ENCODE measurements at places on chromosomes 5 and 9. TPM values are rescaled to one million over a fixed set of nuclear protein-coding genes. Genes with fewer than 3 reads are reported as not detected.
A peak's percentile ranks its signal among the peaks of the same experiment; 100 is the strongest.

Gene FBP1
- not detected for total RNA-seq

Gene SLCO4C1
- total RNA-seq = 0.02 TPM

Gene IL3
- total RNA-seq = not detected

Gene TRPM6
- not detected for total RNA-seq

Gene HRH2
- total RNA-seq = 4.1 TPM

Gene NRG2
- total RNA-seq = 10.4 TPM

Gene CCDC192
- not detected for total RNA-seq

Gene CCL27
- not detected for total RNA-seq

Gene IQGAP2
- total RNA-seq = 0.10 TPM

Gene ASTN2
- total RNA-seq = 11.4 TPM

Gene NUTM2F
- not detected for total RNA-seq

Gene CD74
- total RNA-seq = 0.17 TPM

Gene ADAMTS13
- total RNA-seq = 0.07 TPM

Gene SPINK5
- not detected for total RNA-seq

Gene FBXL17
- total RNA-seq = 6.6 TPM

DNA sequence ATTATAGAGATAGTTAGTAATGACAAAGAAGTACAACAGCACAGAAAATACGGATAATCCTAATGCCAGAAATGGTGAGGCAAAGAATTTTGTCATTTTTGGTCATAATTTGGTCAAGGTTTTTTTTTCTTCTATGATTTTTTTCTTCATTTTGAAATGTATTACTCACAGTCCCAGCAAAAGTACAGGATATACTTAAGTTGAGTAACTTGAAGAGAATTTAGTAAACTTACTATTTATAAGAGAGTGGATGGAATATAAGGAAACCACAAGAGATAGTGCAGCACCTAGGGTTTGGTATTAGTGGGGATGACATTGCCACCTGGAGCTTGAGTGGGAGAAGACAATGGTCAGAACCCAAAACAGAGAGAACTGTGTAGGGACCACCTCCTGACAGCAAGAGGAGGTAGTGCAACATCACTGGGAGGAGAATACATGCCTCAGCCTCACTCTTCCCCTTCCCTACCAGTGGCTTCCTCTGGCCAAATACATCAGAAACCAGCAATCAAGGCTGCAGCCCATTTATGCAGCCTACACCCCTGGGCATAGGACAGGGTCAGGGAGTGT lies 434.5 kb upstream of the TRPC7 start:
- DNase-seq = no peak

DNA sequence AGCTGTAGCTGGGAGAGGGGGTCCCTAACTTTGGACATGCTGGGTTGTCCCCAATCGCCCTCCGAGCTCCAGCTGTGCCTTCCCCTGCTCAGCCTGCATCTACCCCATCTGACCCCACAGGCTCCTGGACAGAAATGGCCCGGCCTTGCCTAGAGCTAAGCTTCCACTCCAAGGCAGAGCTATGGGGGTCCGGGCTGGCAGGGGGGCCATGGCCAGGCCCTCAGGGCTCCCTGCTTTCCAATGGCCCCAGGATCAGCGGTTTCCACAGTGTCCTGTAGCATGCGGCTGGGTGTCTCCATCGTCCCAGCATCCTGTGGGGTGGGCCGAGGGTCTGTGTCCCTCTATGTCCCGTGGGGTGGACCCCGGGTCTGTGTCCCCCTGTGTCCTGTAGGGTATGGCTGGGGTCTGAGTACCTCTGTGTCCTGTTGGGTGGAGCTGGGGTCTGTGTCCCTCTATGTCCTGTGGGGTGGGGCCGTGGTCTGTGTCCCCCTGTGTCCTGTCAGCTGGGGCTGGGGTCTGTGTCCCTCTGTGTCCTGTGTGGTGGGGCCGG lies 130.6 kb downstream of the RXRA start:
- DNase-seq = no peak

DNA sequence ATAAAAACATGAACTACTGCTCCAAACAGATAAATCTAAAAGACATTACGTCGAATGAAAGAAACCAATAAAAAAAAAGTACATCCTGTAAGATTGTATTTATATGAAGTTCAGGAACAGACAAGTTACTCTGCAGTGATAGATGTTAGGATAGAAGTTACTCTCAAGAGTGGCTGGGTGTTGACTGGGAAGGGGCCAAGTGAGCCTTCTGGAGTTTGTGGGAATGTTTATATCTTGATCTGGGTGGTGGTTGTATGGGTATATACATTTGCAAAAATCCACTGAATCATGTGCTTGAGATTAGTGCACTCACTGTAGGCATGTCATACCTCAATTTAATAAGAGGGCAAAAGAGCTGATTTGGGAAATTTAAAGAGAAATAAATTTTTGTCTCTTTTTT lies 485.8 kb downstream of the ARHGEF28 start:
- no peak for DNase-seq

- DNase-seq = peak; percentile 10
Measured at GRCh38 chr5:50593681-50594080, 72.8 kb upstream of the PARP8 start.

DNA sequence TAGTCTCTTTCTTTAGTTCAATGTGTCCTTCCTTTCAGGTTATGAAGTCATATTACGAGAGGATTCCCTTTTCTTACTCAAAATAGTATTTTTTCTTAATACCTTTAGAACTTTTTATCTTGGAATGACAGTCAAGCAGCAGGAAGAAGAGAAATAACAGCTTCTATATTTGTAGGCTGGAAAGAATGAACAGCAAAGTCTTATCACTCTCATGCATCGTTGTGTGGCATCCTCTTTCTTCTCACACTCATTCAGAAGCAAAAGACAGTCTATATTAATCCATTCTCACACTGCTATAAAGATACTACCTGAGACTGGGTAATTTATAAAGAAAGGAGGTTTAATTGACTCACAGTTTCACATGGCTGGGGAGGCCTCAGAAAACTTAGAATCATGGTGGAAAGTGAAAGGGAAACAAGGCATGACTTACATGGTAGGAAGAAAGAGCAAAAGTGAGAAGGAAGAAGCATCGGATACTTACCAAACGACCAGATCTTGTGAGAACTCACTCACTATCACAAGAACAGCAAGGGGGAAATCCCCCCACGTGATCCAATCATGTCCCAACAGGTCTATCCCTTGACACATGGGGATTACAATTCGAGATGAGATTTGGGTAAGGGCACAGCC lies 1646.1 kb upstream of the CDH6 start:
- DNase-seq = no peak

GRCh38 chr5:167652690-167653089 lies 638.8 kb upstream of the WWC1 start:
- DNase-seq = peak; percentile 38

DNA sequence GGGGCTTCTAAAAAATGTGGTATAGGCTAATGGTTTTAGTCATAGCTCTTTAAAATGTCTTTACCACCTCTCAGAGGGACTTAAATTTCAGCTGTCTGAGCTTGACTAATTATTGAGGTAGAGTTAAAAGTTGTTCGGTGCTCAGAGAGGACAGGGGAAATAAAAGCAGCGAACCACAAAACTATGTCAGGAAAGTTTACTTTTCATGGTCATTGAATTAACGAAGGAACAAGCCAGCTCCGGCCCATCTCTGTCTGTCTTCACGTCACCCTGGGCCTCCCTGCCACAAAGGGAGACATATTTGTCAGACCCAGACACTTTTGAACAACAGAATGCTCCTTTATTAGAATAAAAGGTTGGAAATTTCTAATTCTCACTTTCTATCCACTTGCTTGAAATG lies 98.8 kb upstream of the EFNA5 start:
- DNase-seq = no peak

- no peak for DNase-seq
Measured at GRCh38 chr5:38431242-38431853, 125.1 kb downstream of the LIFR start.

GRCh38 chr9:18786911-18787650 lies 245.9 kb downstream of the SAXO1 start:
- peak; percentile 9 for DNase-seq

DNA sequence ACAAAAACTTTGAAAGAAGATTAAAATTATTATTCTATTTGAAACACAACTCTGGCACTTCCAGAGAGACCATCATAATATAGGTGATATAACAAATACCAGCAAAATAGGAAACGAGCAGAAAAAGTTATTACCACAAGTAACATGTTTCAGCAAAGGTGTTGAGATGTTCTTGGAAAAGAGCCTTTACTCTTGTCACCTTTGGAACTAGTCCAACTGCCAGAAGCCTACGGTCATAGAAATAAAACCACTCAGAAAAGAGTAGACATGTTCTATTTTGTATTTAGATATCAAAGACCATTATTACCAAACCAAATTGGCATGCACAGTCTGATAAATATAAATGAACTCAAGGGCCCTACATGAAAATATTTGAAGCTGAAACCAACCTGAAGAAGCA lies 145.0 kb upstream of the DMAC1 start:
- DNase-seq = no peak

- DNase-seq = no peak
Measured at GRCh38 chr9:5617749-5618148, 11.2 kb upstream of the RIC1 start.

- peak; percentile 65 for DNase-seq
Measured at GRCh38 chr5:66122379-66123034, 21.6 kb upstream of the SREK1 start.

DNA sequence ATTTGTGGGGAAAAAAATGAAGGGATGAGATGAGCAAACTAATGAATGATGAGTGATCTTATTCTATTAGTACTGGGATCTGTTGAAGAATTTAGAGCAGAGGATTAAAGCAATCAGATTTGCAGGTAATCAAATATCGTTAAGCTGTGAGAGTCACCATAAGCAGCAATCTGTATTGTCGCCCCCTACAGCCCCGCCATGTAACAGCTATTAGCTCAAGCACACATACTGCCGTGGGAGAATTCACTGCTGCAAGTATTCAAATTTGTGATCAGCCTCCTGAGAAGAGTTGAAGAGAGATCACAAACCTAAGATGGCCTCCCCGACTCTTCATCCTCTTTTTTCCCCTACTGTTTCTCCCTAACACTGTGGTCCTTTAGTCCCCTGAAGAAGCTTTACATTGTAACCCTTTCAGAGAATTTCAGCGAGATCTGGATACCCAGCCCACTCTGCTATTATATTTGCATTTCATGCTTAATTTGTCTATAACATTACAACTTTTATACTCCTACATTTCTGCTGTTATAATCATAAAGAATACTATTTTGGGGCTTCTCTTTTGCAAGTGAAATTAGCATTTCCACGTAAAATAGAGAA lies 28.5 kb upstream of the PHF24 start:
- DNase-seq = peak; percentile 6

GRCh38 chr5:134003064-134003816 lies 1.5 kb downstream of the VDAC1 start:
- DNase-seq = no peak

- no peak for DNase-seq
Measured at GRCh38 chr5:139113892-139114291, 84.3 kb downstream of the SIL1 start.

- DNase-seq = no peak
Measured at GRCh38 chr5:83374547-83374946, 97.0 kb upstream of the VCAN start.

DNA sequence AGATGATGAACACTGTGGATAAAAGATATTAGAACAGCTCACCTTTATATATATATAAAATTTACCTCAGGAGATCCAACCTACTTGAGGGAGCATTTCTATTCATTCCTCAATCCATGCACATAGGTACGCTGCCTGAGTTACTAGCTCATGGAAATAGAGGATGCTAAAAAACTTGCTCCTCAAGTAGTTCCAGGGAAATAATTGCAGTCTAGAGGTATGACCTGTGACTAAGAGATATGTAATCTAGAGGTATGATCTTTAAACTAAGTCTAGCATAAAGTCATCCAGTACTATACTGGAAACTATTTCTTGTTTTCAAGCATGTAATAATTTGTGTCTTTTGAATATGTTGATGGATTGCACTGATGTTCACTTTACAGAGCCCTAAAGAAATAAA lies 471.2 kb downstream of the TAF11L14 start:
- no peak for DNase-seq

- no peak for DNase-seq
Measured at GRCh38 chr5:173743641-173744343, 127.3 kb upstream of the BOD1 start.

- DNase-seq = no peak
Measured at GRCh38 chr9:96522366-96522765, 72.4 kb downstream of the HABP4 start.

DNA sequence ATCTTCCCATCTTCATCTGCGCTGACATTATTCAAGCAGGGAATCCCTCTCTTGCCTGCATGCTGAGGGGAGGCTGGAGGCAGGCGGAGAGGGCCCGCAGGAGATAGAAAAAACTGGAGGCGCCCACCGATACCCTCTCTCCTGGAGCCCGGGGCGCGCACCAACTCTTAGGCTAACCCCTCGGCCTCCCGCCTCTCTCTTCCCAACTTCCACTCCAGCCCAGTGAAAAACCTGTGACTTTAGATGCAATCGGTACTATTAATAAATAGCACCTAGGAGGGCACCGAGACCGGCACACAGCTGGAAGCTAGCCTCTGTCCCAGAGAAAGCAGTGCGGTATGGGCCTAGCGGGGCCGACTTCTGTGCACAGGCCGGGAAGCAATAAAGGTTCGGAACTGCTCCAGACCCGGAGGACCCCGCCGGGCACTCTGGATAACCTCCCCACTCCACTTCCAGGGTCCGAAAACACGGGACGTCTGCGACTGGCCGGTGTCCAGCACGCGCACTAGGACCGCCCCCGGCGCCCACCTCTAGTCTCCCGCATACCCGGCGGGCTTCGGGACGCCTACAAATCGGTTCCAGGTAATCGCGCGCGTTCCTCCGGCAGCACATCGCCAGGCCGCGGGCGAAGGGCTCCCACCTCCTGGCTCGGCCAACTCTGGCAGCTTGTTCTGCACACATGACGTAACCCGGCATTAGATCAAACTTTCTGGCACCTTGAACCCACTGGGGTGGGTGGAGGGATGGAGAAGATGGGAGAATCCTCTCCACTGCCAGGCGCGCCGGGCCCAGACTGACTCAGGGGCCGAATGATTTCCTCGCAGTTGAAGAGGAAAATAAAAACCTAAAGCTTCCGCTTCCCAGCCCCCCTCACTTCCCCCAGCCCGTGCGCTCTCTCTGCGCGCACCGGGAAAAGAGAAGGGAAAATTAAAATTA lies 1.4 kb downstream of the EFNA5 start:
- DNase-seq = peak; percentile 53

- no peak for DNase-seq
Measured at GRCh38 chr9:114805670-114806525, at the start of gene TNFSF15. TNFSF15 (minus strand) TSS chr9:114806039; CDS start chr9:114806012, 27 bp downstream.

GRCh38 chr9:136366826-136367225 lies 3.3 kb upstream of the DNLZ start:
- DNase-seq = no peak

DNA sequence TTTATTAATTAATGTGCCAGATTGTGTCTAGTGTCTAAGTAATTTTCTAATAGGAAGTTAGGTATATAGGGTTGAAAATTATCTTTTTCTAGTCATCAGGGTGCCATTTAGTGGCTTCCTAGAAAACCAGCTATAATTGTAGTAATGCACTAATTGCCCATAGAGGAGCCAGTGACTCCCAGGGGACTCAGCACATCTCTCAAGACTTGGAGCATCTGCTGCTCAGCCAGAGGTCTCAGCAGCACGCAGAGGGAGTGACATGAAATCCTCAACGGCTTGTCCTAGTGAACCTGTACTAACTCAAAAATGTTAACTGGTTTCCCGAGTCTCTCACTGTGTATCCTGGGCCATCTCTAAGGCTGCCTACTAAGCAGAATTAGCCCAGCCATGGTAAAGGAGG lies 78.2 kb upstream of the MAN2A1 start:
- DNase-seq = no peak
